Naive thymus-derived CD8-positive, alpha-beta T cell (primary cell): ENCODE measurements at places on chromosomes 16 and 17. TPM values are rescaled to one million over a fixed set of nuclear protein-coding genes. Genes with fewer than 3 reads are reported as not detected.
A peak's percentile ranks its signal among the peaks of the same experiment; 100 is the strongest.

DNA sequence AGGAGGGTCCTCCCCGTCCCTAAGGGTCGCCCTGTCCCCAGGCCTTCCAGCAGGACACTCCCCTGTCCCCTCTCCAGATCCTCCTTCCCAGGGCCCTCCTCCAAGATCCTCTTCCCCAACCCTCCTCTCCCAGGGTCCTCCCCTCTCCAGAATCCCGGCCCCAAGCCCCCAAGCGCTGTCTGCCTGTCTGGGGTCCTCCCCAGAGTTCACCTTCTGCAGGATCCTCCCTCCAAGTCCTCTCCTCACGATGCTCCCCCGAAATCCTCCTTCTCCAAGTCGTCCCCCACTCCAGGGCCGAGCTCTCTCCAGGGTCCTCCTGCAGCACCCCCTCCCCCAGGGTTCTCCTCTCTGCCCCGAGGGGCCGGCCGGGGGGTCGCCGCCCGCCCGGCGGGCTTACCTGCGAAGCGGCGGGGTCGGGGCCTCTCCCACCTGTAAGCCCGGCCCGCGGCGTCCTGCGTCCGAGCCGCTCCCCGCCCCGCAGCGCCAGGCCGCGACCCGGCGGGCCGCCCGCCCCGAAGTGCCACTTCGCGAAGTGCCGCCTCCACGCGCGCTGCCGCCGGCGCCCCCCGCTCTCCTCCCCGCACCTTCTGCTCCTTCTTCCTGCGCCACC, 678 bp upstream of the BAIAP2 start:
- no peaks in the 10 kb centered on the region for H3K36me3 ChIP-seq
- no peaks in the 10 kb centered on the region for H3K27me3 ChIP-seq
- H3K4me1 ChIP-seq: peaks cover 29% of the 10 kb centered on the region
- no peak for DNase-seq
- H3K4me3 ChIP-seq: peak overlapping the region; percentile 96

- no peaks in the 10 kb centered on the region for H3K27me3 ChIP-seq
- no peak for DNase-seq
- no peaks in the 10 kb centered on the region for H3K4me1 ChIP-seq
- H3K36me3 ChIP-seq: no peaks in the 10 kb centered on the region
- H3K27ac ChIP-seq: peak overlapping the region; percentile 73
- H3K4me3 ChIP-seq: no peak overlapping the region
Observed at GRCh38 chr17:31448467-31449077, 57.1 kb downstream of the RAB11FIP4 start.

- H3K4me3 ChIP-seq: no peak overlapping the region
- H3K27ac ChIP-seq: no peak overlapping the region
- DNase-seq: no peak
- H3K27me3 ChIP-seq: no peaks in the 10 kb centered on the region
- no peaks in the 10 kb centered on the region for H3K36me3 ChIP-seq
Observed at GRCh38 chr16:15907863-15908478, 19.6 kb upstream of the CEP20 start.

CXCL16 gene
- 2.5 TPM for polyA plus RNA-seq

DNA sequence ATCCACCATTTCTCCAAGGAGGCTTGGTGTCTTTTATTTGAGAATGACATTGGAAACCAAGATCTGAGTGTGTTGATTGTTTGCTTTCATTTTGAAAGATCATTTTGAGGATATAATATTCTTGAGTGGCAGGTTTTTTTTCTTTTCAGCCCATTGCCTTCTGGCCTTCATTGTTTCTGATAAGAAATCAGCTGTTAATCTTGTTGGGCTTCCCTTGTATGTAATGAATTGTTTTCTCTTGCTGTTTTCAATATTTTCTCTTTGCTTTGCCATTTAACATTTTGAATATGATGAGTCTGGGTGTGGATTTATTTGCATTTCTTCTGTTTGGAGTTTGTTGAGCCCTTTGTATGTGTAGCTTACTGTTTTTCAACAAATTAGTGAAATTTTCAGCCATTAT, 22.0 kb downstream of the PRSS54 start:
- H3K27ac ChIP-seq: no peak overlapping the region
- peaks cover 3% of the 10 kb centered on the region for H3K36me3 ChIP-seq
- peaks cover 2% of the 10 kb centered on the region for H3K27me3 ChIP-seq
- DNase-seq: no peak

TMC8 gene
- 72.9 TPM for polyA plus RNA-seq
